IMR-90 (cell line): ENCODE measurements at places on chromosomes 12 and 14. TPM values are rescaled to one million over a fixed set of nuclear protein-coding genes. Genes with fewer than 3 reads are reported as not detected.

Gene SRRM4
- not detected in 2 replicates for total RNA-seq

Gene CYP27B1
- total RNA-seq: 0.36 and 0.56 TPM in 2 replicates

Gene CCDC196
- total RNA-seq: not detected in 2 replicates

Gene TAS2R13
- 0.90 and 1.4 TPM in 2 replicates for total RNA-seq

Gene TMEM119
- 6.7 and 8.1 TPM in 2 replicates for total RNA-seq

Gene MYL2
- not detected in 2 replicates for total RNA-seq

Gene INSM2
- not detected in 2 replicates for total RNA-seq

Gene SPTB
- total RNA-seq: under 0.01 TPM in 2 replicates

- H3K36me3 ChIP-seq: no peaks in the 10 kb centered on the region
- no peak overlapping the region for H3K27ac ChIP-seq
- H3K4me1 ChIP-seq: no peaks in the 10 kb centered on the region
- H3K4me3 ChIP-seq: no peak overlapping the region
- DNase-seq: peak; percentile 42
Observed at GRCh38 chr14:83425138-83425537, 1891.5 kb upstream of the SEL1L start.

DNA sequence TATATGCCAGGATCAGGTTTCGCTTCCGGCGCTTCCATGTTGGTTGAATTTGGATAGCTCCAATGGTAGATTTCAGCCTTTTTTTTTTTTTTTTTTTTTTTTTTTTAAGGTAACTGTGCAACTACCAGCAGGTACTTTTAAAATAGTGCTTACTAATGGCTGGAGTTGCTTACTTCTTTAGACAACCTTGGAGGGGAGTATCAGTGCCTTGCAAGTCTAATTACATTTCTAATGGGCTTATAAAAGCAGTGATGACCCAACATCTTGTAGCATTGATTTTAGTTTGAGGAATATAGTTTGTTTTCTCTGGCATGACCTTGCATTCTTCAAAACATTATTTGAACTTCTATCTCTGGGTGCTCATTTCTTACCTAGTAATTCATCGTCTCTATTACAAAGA, 1.1 kb downstream of the EIF4B start:
- peak overlapping the region; percentile 90 for H3K4me3 ChIP-seq
- peaks cover 7% of the 10 kb centered on the region for H3K36me3 ChIP-seq
- H3K4me1 ChIP-seq: peaks cover 7% of the 10 kb centered on the region
- no peaks in the 10 kb centered on the region for H3K27me3 ChIP-seq
- DNase-seq: no peak

GRCh38 chr14:61616524-61617185, 78.7 kb upstream of the HIF1A start:
- H3K27ac ChIP-seq: peak overlapping the region; percentile 96
- H3K27me3 ChIP-seq: no peaks in the 10 kb centered on the region
- peak; percentile 89 for DNase-seq
- H3K4me3 ChIP-seq: no peak overlapping the region

GRCh38 chr14:25180221-25180620, 130.3 kb upstream of the STXBP6 start:
- H3K36me3 ChIP-seq: no peaks in the 10 kb centered on the region
- no peak overlapping the region for H3K4me3 ChIP-seq
- H3K27me3 ChIP-seq: no peaks in the 10 kb centered on the region
- no peak overlapping the region for H3K27ac ChIP-seq
- DNase-seq: no peak

DNA sequence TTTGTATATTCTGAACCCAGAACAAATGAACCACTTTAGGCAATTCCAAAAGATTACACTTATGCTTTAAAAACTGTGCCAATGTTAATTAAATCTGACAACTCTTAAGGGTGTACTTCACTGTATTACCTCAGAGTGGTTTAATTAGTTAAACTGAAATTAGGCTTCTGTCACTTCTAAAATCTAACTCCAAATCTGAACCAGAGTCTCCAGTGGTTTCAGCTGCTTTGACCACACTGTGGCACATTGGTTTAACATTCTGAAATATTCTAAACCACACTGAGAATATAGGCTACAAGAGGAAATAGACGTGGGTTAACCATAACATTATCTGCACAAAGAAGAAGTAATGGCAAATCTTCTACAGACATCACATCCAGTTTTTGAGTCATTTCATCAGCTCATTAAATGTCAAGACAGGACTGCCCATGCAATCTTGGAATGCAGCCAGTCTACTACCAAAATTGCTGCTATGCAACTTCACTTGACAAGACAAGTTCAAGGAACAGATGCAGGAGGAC, 94.8 kb downstream of the LRP6 start:
- H3K36me3 ChIP-seq: no peaks in the 10 kb centered on the region
- no peak overlapping the region for H3K27ac ChIP-seq
- H3K4me1 ChIP-seq: no peaks in the 10 kb centered on the region; the same call in 1 of the 2 replicates
- no peak overlapping the region for H3K4me3 ChIP-seq
- no peaks in the 10 kb centered on the region for H3K27me3 ChIP-seq

- H3K27ac ChIP-seq: no peak overlapping the region
- peaks cover 4% of the 10 kb centered on the region; the same call in 1 of the 2 replicates for H3K4me1 ChIP-seq
- no peaks in the 10 kb centered on the region for H3K36me3 ChIP-seq
- no peak overlapping the region for H3K4me3 ChIP-seq
- DNase-seq: peak; percentile 13
Observed at GRCh38 chr12:26088998-26089397, 35.8 kb downstream of the BHLHE41 start.

- no peaks in the 10 kb centered on the region for H3K27me3 ChIP-seq
- H3K4me1 ChIP-seq: 0 out of 2 replicates have a peak, but pooled peaks cover 4% of the 10 kb centered on the region
- H3K36me3 ChIP-seq: peaks cover 6% of the 10 kb centered on the region
- no peak overlapping the region for H3K4me3 ChIP-seq
Observed at GRCh38 chr12:6996040-6996441, 22.2 kb downstream of the LPCAT3 start.

DNA sequence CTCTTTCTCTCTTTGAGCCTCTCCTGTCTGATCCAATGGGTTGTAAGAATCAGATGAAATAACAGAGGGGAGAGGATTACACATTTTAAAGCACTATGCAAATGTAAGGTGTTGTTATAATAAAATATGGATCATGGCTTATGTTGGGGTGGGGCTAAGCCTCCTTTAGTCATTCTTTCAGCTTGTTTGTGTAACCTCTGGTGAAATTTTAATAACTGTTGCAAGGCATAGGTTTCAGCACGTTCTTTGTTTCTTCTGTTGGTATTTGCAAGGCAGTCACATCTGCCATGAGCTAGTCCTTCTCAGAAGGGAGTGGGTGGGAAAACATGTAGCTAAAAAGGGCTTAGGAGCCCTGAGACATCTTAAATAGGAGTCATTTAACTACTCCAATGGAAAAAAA, 74.8 kb upstream of the FRMD6 start:
- H3K27me3 ChIP-seq: no peaks in the 10 kb centered on the region
- H3K27ac ChIP-seq: no peak overlapping the region
- no peaks in the 10 kb centered on the region for H3K36me3 ChIP-seq
- DNase-seq: peak; percentile 61
- peaks cover 12% of the 10 kb centered on the region for H3K4me1 ChIP-seq

GRCh38 chr12:131242741-131243496, 289.2 kb downstream of the ADGRD1 start:
- H3K4me1 ChIP-seq: no peaks in the 10 kb centered on the region
- H3K27ac ChIP-seq: no peak overlapping the region
- H3K27me3 ChIP-seq: no peaks in the 10 kb centered on the region
- DNase-seq: no peak
- no peak overlapping the region for H3K4me3 ChIP-seq
- H3K36me3 ChIP-seq: no peaks in the 10 kb centered on the region

- peaks cover 6% of the 10 kb centered on the region for H3K4me1 ChIP-seq
- no peaks in the 10 kb centered on the region for H3K27me3 ChIP-seq
- DNase-seq: peak; percentile 77
- peak overlapping the region; percentile 32; the same call in 1 of the 2 replicates for H3K27ac ChIP-seq
- no peak overlapping the region for H3K4me3 ChIP-seq
- no peaks in the 10 kb centered on the region for H3K36me3 ChIP-seq
Observed at GRCh38 chr12:95326445-95326844, 108.8 kb downstream of the VEZT start.

DNA sequence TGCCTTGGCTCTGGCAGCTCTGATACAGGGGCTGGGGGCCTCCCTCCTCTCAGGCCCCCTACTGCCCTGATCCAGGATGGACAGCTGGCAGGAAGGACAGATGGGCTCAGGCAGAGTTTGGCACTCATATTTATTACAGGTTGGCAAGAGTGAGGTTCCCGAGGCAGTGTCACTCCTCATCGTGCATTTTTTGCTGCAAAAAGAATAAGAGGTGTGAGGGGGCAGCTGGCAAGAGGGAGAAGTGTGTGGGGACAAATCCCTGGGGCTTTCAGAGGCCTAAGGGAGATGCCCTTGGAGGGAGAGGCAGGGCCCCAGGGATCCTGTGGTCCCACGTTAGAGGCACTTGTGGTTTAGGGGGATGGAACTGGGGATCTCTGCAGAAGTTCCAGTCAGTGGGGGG, 5.0 kb downstream of the CMTM5 start:
- no peaks in the 10 kb centered on the region for H3K4me1 ChIP-seq
- no peaks in the 10 kb centered on the region for H3K36me3 ChIP-seq
- no peak overlapping the region for H3K4me3 ChIP-seq
